ENCODE measurements at places on chromosomes 3 and 15.

GRCh38 chr3:129974564-129974832, at the start of gene TRH:
Gene TRH (plus strand): TSS chr3:129974720. CDS start chr3:129975817, 1,097 bp downstream.
- no peak for DNase-seq

- no peak for DNase-seq
These were observed 90.2 kb downstream of the ANP32A start for GRCh38 chr15:68730471-68730919.

DNA sequence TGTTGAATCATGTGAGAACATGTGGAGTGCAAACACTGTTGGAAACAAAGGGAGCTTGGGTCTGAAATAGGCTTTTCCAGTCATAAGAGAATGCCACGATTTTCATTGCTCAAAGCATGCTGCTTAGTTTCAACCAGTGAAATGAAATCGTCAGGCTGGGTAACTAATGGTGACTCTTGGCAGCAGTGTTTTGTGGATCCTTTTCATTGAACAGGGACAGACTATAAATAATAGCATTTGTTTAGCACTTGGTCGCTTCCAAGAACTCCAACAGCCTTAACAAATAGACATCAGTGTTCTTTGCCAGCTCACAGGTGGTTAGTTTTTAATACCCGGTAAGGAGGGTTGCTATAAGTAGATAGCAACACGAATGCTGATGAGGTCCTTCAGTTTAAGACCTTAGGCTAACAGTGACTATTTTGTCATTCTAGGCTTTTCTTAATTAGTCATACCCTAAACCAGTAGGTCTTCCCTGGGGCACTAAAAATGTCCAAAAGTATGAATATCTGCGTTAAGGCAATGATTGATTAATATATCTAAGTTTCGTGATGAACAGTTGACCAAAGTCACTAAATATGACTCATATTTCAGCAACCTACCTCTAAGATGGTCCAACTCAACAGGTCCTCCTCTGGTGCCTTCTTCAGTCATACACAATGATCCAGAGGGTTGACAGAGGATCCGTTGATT, 15.8 kb downstream of the TP63 start:
- no peak for DNase-seq

DNA sequence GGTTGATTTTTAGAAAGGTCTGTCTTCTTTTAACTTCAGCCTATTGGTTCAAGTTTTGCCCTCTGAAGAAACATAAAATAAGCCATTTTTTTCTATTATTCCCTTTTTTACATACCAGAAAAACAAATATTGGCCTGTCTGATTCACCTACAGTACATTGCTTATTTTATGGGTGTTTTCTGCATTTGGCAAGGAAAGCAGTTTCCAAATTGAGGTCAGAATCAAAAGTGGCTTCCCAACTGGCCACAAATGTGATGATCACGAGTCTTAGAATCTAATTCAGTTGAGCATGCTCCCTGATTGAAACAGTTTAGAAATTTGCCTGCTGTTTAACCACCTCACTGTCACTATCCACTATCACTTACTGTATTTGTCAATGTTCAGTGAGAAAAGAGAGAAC, 106.9 kb upstream of the CHMP2B start:
- DNase-seq: no peak

DNA sequence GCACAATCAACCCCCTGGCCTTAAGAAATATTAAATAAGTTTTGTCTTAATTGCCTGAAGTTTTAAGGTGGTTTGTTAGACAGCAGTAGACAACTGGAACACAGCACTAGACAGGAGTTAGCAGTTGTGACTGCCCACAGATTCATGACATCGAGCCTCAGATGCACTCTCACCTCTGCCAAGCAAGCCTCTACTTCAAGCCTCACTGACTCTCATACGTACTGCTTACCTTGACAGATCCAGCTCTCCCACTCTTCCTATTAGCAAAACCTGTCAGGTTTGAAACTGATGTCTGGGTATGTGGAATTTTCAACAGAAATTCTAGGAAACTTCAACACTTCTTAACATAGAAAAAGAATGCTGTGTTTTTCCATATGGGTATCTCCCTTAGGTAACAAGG, 382.9 kb upstream of the DPH6 start:
- DNase-seq: no peak

- DNase-seq: no peak
These were observed 35.9 kb downstream of the TUBGCP4 start for GRCh38 chr15:43406808-43407207.
